ENCODE measurements at places on chromosomes 1 and 21.

DNA sequence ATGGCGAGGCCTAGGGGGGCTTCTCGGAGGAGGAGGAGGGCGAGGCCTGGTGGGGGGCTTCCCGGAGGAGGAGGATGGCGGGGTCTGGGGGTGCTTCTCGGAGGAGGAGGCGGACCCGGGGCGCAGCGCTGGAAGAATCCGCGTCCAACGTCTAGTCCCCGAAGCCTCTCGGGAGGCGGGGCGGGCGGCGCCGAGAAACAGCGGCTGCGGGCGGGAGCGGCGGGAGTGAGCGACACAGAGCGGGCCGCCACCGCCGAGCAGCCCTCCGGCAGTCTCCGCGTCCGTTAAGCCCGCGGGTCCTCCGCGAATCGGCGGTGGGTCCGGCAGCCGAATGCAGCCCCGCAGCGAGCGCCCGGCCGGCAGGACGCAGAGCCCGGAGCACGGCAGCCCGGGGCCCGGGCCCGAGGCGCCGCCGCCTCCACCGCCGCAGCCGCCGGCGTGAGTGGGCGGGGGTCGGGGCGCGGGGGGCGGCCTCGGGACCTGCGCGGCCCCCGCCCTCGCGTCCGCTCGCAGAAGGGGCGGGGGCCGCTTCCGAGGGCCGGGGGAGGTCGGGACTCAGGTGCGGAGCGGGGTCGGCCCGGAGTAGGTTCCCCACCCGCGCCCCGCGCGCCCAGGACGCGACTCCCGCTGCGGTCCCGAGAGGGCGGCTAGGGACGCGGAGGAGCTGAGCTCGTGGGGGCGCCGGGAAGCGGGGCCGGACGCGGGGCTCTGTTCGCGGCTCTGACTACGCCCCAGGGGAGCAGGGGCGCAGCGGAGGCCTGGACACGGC, at the start of gene KLHL17:
Gene KLHL17, plus strand, starts transcription at position 222 of the 769 bp plus-strand sequence. Its CDS starts 110 bp downstream, at position 332.
- DNase-seq, result peak; percentile 70

DNA sequence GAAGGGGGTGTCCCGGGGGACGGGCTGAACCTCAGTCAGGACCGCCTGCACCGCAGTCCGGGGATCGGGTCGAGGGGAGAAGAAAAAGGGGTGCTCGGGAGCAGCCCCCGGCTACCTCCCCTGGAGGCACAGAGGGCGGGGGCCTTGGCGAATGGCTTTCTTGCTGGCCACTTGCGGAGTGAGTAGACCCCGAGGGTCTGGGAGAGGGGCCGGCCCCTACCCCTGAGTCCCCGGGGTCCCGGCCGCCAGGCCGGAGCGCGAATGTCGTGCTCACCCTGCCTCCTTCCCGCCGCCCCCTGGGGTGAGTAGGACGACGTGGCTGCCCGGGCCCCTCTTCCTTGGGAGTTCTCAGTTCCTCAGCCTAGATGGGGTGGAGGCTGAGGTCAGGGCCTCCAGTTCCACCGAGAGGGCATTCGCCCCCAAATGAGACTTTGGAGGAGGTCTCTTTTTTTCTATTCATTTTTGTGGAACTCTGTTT, 113.0 kb downstream of the OSBPL9 start:
- no peak for DNase-seq

DNA sequence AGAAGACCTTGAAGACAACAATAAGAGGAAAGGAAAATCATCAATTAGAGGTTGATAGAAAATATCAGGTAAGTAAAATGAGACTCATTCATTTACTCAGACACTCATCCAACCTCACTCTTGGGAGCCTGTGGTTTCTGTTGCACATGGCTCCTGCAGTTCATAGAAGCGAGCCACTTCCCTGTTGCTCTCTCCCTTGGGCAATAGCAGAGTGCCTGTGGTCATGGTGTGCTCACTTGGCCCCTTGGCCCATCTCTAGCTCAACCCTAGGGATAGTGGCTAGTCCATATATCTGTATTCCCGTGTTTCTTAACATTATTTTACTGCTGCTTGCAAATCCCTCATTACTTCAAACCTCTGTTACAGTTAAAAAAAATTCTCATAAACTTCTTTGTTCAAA, 368.6 kb downstream of the PTPRC start:
- no peak for DNase-seq

GRCh38 chr1:202624781-202625108, 85.5 kb downstream of the SYT2 start:
- DNase-seq, result no peak

DNA sequence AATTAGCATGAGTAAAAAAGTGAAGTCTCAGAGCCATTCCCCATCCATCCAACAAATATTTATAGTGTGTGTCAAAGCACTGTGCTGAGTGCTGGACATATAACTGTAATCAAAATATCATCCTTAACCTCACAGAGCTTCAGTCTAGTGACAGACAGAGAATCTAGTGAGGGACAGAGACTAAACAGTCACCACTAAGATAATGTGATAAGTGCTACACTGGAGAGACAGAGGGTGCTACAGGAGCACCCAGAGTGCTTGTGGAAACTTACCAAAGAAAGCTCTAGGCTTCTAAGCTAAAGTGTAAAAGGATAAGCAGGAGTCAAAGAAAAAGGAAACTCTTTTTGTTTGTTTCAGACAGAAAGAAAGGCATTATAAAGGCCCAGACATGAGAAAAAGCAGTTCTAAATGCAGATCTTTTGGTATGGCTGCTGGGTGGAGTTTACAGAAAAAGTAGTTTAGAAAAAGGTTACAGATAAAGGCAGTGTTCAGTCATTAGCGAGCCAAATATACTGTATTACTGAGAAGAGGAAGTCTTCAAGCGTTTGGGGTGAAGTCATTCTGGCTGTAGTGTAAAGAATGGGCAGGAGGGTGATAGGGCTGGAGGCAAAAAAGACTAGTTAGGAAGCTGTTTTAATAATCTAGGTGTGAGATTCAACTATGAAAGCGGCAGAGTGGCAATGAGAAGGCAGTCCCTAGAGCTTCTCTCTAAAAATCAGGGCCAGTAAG, 83.8 kb downstream of the SCMH1 start:
- no peak for DNase-seq

- DNase-seq, result no peak
These were observed 62.9 kb downstream of the RIPK4 start for GRCh38 chr21:41703857-41704501.

- no peak for DNase-seq
These were observed 35.1 kb downstream of the FMN2 start for GRCh38 chr1:240126821-240127220.

DNA sequence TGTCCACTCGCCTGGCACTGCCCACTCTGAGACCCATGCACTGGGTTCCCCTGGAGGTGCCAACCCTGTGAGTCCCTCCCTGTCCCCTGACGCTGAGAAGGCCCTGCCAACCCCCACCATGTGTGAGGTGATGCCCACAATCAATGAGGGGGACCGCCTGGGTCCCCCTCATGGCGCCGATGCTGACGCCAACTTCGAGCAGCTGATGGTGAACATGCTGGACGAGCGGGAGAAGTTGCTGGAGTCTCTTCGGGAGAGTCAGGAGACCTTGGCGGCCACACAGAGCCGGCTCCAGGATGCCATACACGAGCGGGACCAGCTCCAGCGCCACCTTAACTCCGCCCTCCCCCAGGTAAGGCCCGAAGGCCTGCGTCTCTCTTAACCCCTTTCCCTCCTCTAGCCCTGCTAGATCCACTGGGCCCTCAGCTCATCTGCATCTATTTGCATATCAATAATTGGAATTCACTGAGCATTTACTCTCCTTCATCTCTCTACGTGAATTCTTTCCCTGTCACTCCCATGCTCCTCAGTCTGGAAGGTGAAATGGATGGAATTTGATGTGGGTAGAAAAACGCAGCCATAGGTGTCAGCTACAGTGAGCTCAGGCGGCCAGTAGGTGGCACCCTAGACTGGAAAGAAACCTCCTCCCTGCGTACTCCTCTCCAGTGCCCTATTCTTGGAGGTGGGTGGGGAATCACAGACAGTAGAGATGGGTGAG, 12.8 kb downstream of the PPFIA4 start:
- peak; percentile 56 for DNase-seq

GRCh38 chr1:33195556-33195955, 13.7 kb upstream of the TRIM62 start:
- no peak for DNase-seq

DNA sequence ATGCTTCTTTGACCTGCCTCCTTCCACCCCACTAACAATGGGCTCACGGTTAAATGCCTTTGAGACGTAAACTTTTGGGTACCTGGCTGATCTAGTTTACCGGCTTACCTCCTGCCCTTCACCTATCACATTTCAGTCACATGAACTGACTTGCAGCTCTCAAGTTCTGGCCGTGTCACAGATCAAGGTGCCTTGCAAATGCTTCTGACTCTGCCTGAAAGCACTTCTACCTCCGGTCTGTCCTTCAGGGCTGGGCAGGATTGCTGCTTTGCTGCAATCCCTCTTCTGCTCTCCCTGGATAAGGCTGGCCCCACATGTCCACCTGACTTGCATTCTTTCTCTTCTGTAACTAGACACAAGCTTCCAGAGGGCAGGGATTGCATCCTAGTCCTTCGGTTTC, 69.0 kb downstream of the GRIK1 start:
- no peak for DNase-seq
